Brain microvascular endothelial cell (primary cell): ENCODE measurements at places on chromosomes 3 and 15.

- peak; percentile 32 for DNase-seq
Observed at GRCh38 chr3:49295489-49296058, 18.5 kb upstream of the C3orf62 start.

- DNase-seq = no peak
Observed at GRCh38 chr15:58137686-58138085, 495 bp upstream of the AQP9 start.

GRCh38 chr3:41317718-41318117, 118.4 kb downstream of the CTNNB1 start:
- peak; percentile 19 for DNase-seq

DNA sequence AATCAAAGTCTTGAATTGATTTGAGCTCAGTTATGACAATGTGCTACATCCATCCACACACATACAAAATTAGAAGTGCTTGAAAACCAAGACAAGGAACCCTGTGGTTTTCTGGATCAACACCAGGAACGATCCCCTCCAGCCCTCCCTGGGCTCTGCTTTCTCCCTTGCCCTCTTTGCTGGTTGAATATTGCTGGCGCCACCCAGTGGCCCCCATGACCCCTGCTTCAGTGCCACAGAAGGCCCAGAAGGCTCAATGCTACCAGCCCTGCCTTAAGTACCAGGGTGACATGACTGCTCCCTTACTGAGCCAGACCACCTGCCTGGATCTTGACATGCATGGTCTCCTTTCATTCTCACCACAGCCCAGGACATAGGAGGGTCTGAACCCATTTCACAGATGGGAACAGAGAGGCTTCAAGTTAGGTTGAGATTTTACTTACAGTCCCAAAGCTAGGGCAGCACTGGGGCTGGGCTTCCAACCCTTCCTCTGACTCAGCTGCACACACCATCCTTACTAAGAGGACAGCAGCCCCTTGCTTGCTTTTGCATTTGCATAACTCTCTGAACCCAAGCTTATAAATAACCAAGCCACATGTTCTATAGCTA, 15.0 kb downstream of the IL12A start:
- peak; percentile 43 for DNase-seq

- DNase-seq = peak; percentile 48
Observed at GRCh38 chr3:67006460-67006859, 8.4 kb downstream of the KBTBD8 start.

GRCh38 chr3:127083778-127084397, 101.0 kb downstream of the PLXNA1 start:
- DNase-seq = no peak

- DNase-seq = no peak
Observed at GRCh38 chr3:129045675-129046036, 14.9 kb upstream of the GP9 start.

- DNase-seq = no peak
Observed at GRCh38 chr3:38376098-38376816, 29.7 kb downstream of the XYLB start.

- peak; percentile 20 for DNase-seq
Observed at GRCh38 chr15:65055201-65055870, 10.1 kb downstream of the SLC51B start.

DNA sequence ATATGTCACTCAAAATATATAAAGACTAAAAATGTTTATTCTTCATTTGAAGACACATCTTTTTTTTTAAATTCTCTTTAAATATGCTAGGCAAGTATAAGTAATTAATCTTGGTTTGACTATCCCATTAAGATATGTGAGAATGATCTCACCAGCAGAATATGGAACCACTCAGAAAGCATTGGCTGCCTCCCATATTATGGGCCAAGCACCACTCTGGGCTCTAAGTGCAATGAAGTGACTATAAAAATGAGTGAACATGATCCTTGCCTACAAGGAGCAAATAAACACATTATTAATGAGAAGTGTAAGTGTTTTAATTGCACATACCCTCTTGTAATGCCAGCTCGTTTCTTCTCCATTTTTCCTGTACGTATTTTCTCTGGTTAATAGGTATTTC, 328.5 kb downstream of the NAALADL2 start:
- no peak for DNase-seq

GRCh38 chr15:71743861-71744382, 66.4 kb upstream of the NR2E3 start:
- DNase-seq = peak; percentile 43

DNA sequence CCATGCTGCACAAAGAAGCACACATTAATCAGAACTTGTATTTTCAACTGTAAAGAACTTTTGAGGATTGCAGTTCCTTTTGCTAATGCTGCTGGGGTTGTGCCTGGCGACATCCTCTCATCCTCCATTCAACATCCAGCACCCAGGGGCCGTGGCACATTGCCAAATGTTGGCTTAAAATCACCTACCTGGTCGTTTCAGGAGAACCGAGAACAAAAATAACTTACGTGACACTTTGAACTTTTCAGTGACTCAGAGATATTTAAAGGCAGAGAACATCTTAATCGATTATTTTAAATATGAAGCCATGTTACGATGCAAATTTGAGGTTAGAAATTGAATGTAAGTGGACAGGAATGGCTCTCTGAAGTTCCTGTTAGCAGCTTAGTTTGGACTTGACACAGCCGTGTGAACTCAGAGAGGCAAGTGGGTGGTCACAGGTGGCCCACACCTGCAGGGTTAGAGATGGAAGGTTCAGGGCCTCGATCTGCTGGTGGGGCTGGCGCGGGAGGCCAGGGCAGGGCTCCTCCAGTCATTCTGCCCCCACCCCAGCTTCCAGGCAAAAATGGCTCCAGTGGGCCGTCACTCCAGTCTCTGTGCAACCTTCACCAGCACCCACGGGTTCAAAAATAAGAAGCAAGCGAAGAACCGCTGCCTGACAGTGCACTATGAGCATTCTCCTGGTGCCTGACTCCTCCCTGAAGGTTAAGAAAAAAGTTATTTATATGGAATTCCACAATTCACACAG, 12.2 kb downstream of the LRRK1 start:
- no peak for DNase-seq

- DNase-seq = no peak
Observed at GRCh38 chr3:142866841-142867631, 21.8 kb downstream of the PCOLCE2 start.

DNA sequence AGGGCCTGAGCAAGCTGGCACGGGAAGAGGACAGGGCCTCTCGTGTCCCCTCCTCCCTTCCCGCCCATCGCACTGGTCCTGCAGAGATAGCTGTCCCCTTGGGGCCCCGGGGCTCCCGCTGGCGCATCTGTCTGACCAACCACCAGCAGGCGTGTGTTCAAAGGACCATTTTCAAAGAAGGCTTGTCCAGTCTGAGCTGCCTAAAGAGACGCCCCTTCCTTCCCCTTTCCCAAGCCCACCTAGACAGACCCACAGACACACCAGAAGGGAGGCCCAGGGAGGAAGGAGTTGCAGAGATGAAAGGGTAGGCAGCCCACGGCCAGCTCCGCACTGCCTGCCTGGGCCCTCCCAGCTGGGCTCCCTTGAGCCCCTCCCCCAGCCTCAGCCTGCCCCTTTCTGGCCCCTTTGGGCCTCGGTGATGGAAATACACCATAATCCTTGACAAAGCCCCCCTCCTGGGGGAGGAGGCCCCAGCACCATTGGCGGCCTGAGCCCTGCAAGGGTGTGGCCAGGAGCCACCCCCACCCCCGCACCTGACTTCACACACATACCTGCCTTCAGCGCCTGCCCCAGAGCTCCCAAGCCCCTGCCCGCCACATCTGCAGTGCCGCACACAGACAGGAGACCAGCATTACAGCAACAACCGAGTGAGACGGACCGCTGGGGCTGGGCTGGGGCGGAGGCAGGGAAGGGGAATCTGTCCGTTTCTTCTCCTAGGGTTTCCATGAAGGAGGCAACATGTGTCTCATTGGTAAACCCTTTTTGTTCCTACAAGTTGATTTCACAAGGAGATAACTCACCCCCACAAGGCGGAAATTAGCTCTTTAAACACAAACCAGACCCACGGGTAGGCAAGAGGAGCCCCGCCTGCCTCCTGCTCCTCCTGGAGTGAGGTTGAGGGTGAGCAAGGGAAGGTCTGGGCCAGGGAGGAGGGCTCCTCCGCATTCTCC, at the start of gene STRA6:
Gene STRA6 (minus strand): TSS at position 336 of the 950 bp plus-strand sequence. CDS start 520 bp downstream, outside the sequence.
- DNase-seq = no peak

DNA sequence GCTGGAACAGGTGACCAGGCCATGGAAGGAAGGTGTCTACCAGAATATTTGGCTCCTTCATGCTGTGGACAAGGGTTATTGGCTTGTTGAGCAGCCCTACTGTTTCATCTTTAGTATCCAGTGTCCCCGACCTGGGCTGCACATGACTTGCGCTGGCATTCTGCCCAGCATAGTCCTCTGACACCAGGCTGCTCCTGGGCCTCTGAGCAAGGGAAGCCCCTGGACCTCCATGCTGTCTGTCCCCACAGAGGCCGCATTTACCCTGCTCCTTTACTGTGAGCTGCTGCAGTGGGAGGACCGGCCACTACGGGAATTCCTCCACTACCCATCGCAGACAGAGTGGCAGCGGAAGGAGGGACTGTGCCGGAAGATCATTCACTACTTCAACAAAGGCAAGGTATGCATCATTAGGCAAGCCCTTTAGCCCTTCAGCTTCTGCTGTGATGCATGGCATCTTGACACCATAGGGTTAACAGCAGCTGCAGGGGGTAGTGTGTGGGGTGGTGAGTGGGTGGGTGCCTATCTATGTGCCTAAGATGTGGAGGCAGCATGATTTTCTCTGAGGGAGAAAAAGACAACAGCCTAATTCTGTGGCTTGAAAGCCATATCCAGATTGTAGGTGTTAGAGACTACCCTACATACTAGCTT, 44.0 kb upstream of the MANF start:
- DNase-seq = peak; percentile 33

DNA sequence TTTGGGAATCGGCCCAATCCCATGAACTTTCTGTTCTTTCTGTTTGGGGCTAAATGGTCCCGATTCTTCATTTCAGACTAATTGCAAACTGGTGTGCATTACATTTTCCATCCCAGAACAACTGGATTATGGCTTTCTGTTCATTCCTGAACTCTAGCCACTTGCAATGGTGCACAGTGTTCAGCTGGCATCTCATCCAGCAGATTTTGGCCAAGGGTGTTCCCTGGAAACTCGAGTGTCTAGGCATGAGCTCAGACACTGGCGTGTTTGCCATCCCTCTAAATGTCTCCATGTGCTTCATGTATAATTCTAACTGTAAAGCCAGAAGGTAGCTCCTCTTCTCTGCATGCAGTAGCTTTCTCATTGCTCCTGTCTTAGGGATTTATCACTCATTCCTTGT, 97.1 kb upstream of the MYZAP start:
- no peak for DNase-seq

GRCh38 chr3:57484563-57484962, 59.6 kb downstream of the DNAH12 start:
- DNase-seq = no peak

GRCh38 chr3:106617276-106617675, 748.5 kb upstream of the CBLB start:
- DNase-seq = no peak

DNA sequence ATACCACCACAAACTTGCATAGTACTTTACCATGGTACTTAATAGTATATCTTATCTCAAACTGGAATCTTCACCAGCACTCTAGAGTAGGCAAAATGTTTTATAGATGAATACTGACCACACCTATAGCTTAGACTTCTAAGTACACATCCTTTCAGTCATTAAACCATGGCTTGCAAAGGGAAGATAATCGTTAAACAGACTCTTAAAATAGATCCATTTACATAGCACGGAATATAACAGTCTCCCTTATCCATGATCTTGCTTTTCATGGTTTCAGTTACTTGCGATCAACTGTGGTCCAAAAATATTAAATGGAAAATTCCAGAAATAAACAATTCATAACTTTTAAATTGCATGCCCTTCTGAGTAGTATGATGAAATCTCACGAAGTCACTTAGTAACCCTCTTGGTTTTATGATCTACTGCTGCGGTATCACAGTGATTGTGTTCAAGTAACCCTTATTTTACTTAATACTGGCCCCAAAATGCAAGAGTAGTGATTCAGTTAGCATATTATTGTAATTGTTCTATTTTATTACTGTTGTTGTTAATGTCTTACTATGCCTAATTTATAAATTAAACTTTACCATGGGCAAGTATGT, 111.4 kb downstream of the HERC1 start:
- DNase-seq = no peak

DNA sequence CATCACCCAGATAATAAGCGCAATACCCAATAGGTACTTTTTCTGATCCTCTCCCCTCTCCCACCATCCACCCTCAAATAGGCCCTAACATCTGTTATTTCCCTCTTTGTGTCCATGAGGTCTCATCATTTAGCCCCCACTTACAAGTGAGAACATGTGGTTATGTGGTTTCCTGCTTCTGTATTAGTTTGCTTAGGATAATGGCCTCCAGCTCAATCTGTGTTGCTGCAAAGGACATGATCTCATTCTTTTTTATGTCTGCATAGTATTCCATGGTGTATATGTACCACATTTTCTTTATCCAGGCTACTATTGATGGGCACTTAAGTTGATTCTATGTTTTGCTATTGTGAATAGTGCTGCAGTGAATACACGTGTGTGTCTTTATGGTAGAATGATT, 165.4 kb downstream of the MBNL1 start:
- DNase-seq = no peak

GRCh38 chr3:190989218-190989617, 126.7 kb upstream of the GMNC start:
- no peak for DNase-seq

DNA sequence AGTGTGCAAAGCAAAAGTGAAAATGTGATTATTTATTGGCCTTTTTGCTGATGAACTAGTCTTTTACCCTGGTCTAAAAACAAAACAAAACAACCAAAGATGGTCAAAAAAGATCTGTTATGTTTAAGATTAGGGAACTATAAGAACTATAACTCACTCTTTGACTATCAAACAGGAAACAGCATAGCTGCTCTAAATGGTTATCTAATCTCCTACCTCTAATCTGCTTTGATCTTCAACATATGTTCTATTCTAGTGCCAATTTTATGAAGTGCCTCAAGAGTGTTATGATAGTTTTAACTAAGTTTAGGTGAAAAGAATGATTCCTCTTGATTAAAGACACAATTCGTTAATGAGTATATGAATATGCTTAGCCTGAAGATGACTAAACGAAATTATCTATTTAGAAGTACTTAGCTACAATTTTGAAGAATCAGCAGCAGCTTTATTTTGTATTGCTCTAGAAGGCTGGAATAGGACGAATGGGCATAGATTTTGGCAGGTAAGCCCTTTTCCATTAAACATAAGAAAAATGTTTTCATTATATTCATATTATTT, 46.0 kb downstream of the SETD2 start:
- DNase-seq = no peak

GRCh38 chr3:9194509-9195184, 54.8 kb downstream of the SRGAP3 start:
- no peak for DNase-seq

DNA sequence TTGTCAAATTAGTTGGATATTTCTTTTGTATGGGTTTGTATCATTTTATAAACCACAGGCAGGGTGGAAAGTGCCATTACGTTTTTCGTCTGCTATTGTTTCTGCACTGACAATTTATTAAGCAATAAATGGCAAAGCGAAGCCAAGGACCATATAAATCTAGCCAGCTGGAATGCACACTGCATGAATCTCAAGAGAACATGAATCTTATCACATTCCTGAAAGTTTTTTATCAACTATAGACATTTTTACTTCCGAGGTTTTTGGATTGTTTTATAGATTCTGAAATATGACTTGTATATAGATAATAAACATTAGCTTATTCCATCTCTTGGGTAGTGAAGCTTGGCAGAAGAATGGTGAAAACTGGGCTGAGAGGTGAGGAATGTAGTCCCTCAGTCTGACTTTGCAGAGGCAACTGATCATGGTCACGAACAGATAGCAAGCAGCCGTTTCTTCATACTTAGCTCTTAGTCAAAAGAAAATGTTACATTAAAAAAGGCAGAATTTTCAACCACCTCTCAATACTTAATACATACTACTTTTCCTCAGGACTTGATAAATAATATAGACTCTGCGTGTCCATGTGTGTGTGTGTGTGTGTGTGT, 102.7 kb downstream of the OSBPL10 start:
- peak; percentile 51 for DNase-seq
